WTC11 (cell line): ENCODE measurements at places on chromosomes 11 and 22.

GRCh38 chr11:22331771-22332170 lies 6.4 kb upstream of the SLC17A6 start:
- H3K4me3 ChIP-seq: no peak overlapping the region
- H3K27me3 ChIP-seq: no peaks in the 10 kb centered on the region
- DNase-seq: no peak
- no peak overlapping the region for H3K27ac ChIP-seq
- H3K36me3 ChIP-seq: no peaks in the 10 kb centered on the region

- H3K27ac ChIP-seq: no peak overlapping the region
- peak overlapping the region; percentile 25; the same call in 1 of the 2 replicates for H3K4me3 ChIP-seq
- DNase-seq: no peak
Observed at GRCh38 chr11:44308256-44308922, 1.6 kb downstream of the ALX4 start.

GRCh38 chr22:47724751-47725150 lies 962.3 kb downstream of the TBC1D22A start:
- no peak overlapping the region for H3K4me3 ChIP-seq
- H3K4me1 ChIP-seq: peaks cover 36% of the 10 kb centered on the region
- H3K27ac ChIP-seq: no peak overlapping the region

DNA sequence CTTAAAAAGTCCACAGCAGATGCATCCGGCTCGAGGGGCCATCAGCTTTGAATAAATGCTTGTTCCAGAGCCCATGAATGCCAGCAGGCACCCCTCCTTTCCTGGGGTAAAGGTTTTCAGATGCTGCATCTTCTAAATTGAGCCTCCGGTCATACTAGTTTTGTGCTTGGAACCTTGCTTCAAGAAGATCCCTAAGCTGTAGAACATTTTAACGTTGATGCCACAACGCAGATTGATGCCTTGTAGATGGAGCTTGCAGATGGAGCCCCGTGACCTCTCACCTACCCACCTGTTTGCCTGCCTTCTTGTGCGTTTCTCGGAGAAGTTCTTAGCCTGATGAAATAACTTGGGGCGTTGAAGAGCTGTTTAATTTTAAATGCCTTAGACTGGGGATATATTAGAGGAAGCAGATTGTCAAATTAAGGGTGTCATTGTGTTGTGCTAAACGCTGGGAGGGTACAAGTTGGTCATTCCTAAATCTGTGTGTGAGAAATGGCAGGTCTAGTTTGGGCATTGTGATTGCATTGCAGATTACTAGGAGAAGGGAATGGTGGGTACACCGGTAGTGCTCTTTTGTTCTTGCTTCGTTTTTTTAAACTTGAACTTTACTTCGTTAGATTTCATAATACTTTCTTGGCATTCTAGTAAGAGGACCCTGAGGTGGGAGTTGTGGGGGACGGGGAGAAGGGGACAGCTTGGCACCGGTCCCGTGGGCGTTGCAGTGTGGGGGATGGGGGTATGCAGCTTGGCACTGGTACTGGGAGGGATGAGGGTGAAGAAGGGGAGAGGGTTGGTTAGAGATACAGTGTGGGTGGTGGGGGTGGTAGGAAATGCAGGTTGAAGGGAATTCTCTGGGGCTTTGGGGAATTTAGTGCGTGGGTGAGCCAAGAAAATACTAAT lies 1.9 kb downstream of the NEAT1 start:
- no peaks in the 10 kb centered on the region for H3K27me3 ChIP-seq
- H3K4me3 ChIP-seq: peak overlapping the region; percentile 69
- no peaks in the 10 kb centered on the region for H3K36me3 ChIP-seq
- no peak for DNase-seq
- peaks cover 93% of the 10 kb centered on the region for H3K4me1 ChIP-seq
- H3K27ac ChIP-seq: peak overlapping the region; percentile 7

DNA sequence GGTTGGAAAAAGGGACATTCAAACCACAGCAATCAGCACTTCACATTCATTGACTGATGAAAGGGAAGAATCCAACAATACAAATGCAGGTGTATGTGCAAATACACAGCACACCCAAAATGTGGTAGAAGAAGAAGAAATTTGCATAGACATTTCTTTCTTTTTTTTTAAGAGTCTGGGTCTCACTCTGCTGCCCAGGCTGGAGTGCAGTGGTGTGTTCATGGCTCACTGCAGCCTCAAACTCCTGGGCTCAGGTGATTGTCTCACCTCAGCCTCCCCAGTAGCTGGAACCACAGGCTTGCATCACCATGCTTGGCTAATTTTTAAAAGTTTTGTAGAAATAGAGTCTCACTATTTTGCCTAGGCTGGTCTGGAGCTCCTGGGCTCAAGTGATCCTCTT lies 21.9 kb downstream of the CARS1 start:
- DNase-seq: no peak
- H3K4me1 ChIP-seq: no peaks in the 10 kb centered on the region
- H3K27me3 ChIP-seq: no peaks in the 10 kb centered on the region

GRCh38 chr11:30938171-30938570 lies 352.0 kb upstream of the MPPED2 start:
- H3K27ac ChIP-seq: no peak overlapping the region
- peaks cover 3% of the 10 kb centered on the region; the same call in 1 of the 2 replicates for H3K27me3 ChIP-seq
- no peak overlapping the region for H3K4me3 ChIP-seq
- H3K4me1 ChIP-seq: no peaks in the 10 kb centered on the region

DNA sequence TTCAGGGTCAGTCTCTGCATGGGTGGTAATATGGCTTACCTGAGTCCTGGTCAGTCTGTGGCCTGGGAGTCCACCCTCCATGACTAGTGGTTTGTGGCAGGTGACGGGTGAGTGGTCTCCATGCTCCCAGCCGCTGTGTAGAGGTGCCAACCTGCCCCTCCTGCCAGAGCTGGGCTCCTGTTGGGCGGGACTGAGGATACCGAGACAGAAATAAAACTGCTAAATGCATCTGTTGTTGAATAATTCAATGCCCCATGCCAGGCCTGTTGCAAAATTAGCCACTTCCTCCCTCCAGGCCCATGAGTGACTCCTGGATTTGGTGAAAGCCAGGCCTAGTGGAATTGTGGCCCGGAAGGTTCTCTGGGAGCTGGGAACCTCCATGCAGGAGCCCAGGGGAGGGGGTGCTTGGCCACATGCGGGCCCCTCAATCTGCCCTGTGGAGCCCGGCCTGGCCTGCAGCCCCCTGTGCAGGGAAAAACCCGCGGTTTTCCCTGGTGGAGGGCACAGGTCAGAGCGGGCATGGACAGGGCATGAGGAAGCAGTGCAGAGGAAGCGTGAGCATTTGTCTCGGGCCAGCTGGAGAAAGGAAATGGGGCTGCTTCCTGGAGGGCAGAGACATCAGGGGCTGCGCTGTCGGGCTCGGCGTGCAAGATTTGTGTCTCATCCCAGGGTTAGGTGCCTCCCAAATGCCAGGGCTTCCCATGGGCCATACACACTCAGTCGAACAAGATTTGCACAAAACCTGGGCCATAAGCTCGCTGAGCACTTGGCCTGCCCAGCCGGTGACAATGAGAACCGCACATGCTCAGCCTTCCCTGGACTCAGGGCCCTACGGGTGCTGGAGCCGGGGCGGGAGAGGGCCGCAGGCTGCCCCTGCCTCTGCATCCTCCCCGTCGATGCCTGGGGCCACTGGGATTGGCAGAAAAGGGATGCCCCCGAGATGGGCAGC lies 66.9 kb downstream of the KCNQ1 start:
- H3K27me3 ChIP-seq: peaks cover 51% of the 10 kb centered on the region
- H3K36me3 ChIP-seq: no peaks in the 10 kb centered on the region
- no peak overlapping the region for H3K27ac ChIP-seq
- no peak overlapping the region for H3K4me3 ChIP-seq
- peak; percentile 7 for DNase-seq

- no peak overlapping the region for H3K4me3 ChIP-seq
- H3K36me3 ChIP-seq: peaks cover 38% of the 10 kb centered on the region
- peaks cover 13% of the 10 kb centered on the region for H3K4me1 ChIP-seq
- H3K27ac ChIP-seq: no peak overlapping the region
- no peak for DNase-seq
Observed at GRCh38 chr11:10762185-10762584, 11.1 kb downstream of the CTR9 start.

DNA sequence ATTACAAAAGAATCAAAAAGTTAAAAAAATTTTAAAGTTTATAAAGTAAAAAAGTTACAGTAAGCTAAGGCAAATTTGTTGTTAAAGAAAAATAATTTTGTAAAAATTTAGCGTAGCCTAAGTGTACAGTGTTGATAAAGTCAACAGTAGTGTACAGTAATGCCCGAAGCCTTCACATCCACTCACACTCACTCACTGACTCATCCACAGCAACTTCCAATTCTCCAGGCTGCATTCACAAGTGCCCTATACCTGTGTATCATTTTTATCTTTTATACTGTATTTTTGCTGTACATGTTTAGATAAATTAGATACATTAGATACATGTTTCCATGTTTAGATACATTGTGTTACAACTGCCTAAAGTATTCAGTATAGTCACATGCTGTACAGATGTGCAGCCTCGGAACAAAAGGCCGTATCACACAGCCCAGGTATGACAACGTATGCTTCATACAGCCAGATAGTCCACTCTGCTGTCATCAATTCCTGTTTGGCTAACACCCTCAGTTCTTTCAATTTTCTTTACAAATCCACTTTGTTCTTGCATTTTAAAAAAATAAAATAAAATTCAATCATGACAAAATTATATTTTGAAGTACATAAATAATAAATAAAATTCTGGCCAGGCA lies 80.7 kb downstream of the RBFOX2 start:
- H3K27ac ChIP-seq: no peak overlapping the region
- no peak overlapping the region for H3K4me3 ChIP-seq
- no peaks in the 10 kb centered on the region for H3K27me3 ChIP-seq
- no peaks in the 10 kb centered on the region for H3K4me1 ChIP-seq

- no peak for DNase-seq
- H3K4me3 ChIP-seq: no peak overlapping the region
- no peak overlapping the region for H3K27ac ChIP-seq
- H3K27me3 ChIP-seq: no peaks in the 10 kb centered on the region
Observed at GRCh38 chr11:128066399-128066798, 521.0 kb downstream of the ETS1 start.

GRCh38 chr11:125404157-125404810 lies 91.8 kb downstream of the FEZ1 start:
- H3K27ac ChIP-seq: peak overlapping the region; percentile 29; the same call in 1 of the 2 replicates
- peaks cover 23% of the 10 kb centered on the region for H3K27me3 ChIP-seq
- no peak overlapping the region for H3K4me3 ChIP-seq
- H3K4me1 ChIP-seq: peaks cover 61% of the 10 kb centered on the region
- no peaks in the 10 kb centered on the region for H3K36me3 ChIP-seq

- H3K4me1 ChIP-seq: peaks cover 3% of the 10 kb centered on the region
- DNase-seq: no peak
- no peak overlapping the region for H3K27ac ChIP-seq
- no peak overlapping the region for H3K4me3 ChIP-seq
- H3K36me3 ChIP-seq: no peaks in the 10 kb centered on the region
Observed at GRCh38 chr11:65003282-65003681, 6.5 kb upstream of the BATF2 start.

GRCh38 chr22:35894464-35894878 lies 134.2 kb downstream of the RBFOX2 start:
- H3K27me3 ChIP-seq: no peaks in the 10 kb centered on the region
- H3K27ac ChIP-seq: peak overlapping the region; percentile 9; the same call in 1 of the 2 replicates
- H3K4me1 ChIP-seq: peaks cover 45% of the 10 kb centered on the region
- no peaks in the 10 kb centered on the region; the same call in 1 of the 2 replicates for H3K36me3 ChIP-seq

DNA sequence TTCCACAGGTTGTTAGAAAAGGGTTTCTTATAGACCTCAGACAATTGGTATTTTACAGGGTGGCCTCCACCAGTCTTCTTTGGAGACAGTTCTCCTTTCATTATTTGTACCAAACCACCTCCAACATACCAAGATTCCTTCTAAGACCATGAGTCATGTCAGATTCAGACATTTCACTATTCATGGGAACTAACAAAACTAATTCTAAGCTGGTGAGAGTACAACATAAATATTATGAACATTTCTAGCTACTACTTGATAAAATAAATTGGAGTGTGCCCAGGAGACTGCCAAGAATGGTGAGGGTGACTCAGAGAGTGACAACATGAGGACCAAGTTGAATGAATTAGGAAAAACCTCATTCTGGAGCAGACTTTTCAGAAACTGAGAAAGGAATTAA lies 494.6 kb upstream of the LRRC4C start:
- H3K4me1 ChIP-seq: peaks cover 6% of the 10 kb centered on the region; the same call in 1 of the 2 replicates
- H3K27ac ChIP-seq: no peak overlapping the region
- no peak overlapping the region for H3K4me3 ChIP-seq

- H3K36me3 ChIP-seq: no peaks in the 10 kb centered on the region; the same call in 1 of the 2 replicates
- no peak overlapping the region for H3K27ac ChIP-seq
- no peak for DNase-seq
- H3K4me3 ChIP-seq: no peak overlapping the region
Observed at GRCh38 chr11:9688716-9689511, 25.0 kb downstream of the SWAP70 start.

GRCh38 chr11:47259232-47259977 lies 1.6 kb downstream of the NR1H3 start:
- H3K36me3 ChIP-seq: no peaks in the 10 kb centered on the region
- H3K27me3 ChIP-seq: no peaks in the 10 kb centered on the region
- peak overlapping the region; percentile 78 for H3K27ac ChIP-seq
- peak; percentile 80 for DNase-seq

DNA sequence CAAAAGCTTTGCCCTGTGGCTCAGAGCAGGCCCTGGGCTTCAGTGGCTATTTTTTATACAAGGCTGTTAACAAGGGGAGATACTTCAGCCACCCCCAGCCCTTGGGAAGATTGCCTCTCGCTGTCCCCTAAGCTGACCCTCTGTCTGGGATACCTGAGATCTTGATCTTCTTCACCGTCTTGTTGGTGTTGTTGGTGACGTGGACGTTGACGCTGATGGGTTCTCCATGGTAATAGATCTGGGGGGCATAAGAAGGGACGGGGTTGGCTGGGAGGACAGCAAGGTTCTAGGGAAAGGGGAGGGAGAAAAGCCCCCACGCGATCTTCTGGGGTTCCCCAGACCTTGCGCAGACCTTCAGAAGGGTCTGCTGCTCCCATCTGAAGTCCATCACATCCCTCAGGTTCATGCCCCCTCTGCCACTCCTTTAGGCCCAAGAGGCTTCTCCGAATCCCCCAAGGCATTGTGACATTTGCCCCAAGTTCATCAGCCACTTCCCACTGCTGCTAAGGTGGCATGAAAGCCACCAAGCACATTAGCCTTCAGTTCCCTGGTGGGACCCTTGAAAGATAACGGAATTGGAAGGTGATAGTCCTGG lies 36.7 kb downstream of the TPBGL start:
- H3K27ac ChIP-seq: peak overlapping the region; percentile 31; the same call in 1 of the 2 replicates
- H3K4me1 ChIP-seq: peaks cover 32% of the 10 kb centered on the region
- peaks cover 43% of the 10 kb centered on the region for H3K36me3 ChIP-seq
- H3K4me3 ChIP-seq: no peak overlapping the region
- H3K27me3 ChIP-seq: no peaks in the 10 kb centered on the region

- peak overlapping the region; percentile 58 for H3K4me3 ChIP-seq
- DNase-seq: peak; percentile 57
Observed at GRCh38 chr11:128733440-128734102, 39.7 kb downstream of the FLI1 start.

- no peak for DNase-seq
- no peaks in the 10 kb centered on the region for H3K27me3 ChIP-seq
- peaks cover 20% of the 10 kb centered on the region for H3K36me3 ChIP-seq
- H3K4me1 ChIP-seq: peaks cover 46% of the 10 kb centered on the region
- H3K27ac ChIP-seq: no peak overlapping the region
- H3K4me3 ChIP-seq: no peak overlapping the region
Observed at GRCh38 chr11:82907371-82907770, 5.8 kb downstream of the DDIAS start.

- H3K27me3 ChIP-seq: no peaks in the 10 kb centered on the region
- no peak for DNase-seq
- H3K27ac ChIP-seq: no peak overlapping the region
- H3K4me1 ChIP-seq: peaks cover 14% of the 10 kb centered on the region
Observed at GRCh38 chr22:45583504-45583903, 80.8 kb downstream of the FBLN1 start.
